ENCODE measurements at places on chromosomes 1 and 21.
A peak's percentile ranks its signal among the peaks of the same experiment; 100 is the strongest.

DNA sequence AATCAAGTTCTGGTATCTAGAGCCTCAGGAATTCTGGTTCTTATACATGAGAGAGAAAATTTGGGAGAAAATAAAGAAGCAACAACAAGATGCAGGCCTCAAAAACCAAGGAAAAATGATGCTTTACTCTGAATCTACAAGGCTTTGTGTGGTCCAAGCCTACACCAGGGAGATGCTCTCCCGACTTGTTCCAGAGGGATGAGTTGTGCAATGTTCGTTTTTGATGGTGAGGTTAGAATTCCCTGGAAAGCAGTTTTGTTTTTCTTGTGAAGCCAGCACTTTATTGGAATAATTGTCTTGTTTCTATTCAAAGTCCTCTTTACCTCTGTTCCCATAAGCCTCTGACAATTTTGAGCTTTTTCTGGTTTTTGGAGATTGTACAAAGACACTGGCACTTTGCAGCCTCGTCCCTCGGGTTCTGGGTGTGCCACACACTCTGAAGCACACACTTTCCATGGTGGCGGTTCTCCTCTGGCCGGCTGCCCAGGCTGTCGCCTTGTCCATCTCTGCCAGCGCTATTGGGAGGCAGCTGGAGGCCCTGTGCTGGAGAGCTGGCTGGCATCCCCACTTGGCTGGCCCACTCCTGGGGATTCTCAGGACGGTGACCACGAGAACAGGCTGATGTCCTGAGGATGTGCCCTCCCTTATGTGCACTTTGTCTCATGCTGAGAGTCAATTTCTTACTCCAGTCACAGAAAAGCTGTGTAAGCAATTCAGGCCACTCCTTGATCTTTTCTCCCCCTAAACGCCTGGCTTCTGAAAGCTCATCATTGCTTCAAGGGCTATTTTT lies 70.2 kb downstream of the EDEM3 start:
- no peak for DNase-seq

DNA sequence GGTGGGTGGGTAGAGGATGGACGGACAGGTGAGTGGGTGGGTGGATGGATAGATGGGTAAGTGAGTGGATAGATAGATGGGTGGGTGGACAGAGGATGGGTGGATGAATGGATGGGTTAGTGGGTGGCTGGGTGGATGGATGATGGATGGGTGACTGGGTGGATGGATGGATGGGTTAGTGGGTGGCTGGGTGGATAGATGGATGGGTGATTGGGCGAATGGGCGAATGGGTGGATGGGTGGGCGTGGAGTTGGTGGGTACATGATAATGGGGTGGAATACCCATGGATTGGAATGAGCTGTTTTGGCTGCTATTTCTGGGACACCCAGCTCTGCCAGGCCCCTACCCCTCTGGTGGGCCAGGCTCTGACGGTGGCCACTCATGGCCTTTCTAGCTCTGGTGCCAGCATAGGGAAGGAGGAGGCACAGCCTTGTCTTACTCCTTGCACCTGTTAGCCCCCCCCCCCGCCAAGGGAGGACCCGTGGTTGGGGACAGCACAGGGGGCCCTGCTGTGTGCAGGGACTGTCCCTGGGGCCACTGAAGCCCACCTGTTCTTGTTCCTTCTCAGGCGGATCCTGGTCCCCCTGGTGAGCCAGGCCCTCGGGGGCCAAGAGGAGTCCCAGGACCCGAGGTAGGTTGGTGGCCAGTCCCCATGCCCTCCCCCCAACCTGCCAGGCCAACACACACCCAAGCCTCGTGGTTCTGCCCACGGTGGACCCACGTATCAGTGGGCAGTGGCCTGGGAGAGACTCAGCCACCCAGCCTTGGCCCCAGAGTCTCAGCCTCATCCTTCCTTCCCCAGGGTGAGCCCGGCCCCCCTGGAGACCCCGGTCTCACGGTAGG lies 26.4 kb downstream of the COL6A2 start:
- no peak for DNase-seq

- DNase-seq: no peak
Measured at GRCh38 chr1:50651476-50652263, 228.4 kb upstream of the DMRTA2 start.

- DNase-seq: peak; percentile 51
Measured at GRCh38 chr1:59669752-59670312, 144.9 kb upstream of the HOOK1 start.

GRCh38 chr21:38206646-38207045 lies 50.1 kb upstream of the KCNJ15 start:
- DNase-seq: peak; percentile 73

Measured in fibroblast of skin of back (primary cell).